Posterior vena cava (tissue), 2 donors: ENCODE measurements at places on chromosomes 2 and 18. TPM values are rescaled to one million over a fixed set of nuclear protein-coding genes. Genes with fewer than 3 reads are reported as not detected.

Gene AMMECR1L
- 14.2 TPM for total RNA-seq

Gene CD226
- 1.6 TPM for total RNA-seq

Gene RAB31
- 141 TPM for total RNA-seq

Gene MAP3K19
- total RNA-seq = not detected

DNA sequence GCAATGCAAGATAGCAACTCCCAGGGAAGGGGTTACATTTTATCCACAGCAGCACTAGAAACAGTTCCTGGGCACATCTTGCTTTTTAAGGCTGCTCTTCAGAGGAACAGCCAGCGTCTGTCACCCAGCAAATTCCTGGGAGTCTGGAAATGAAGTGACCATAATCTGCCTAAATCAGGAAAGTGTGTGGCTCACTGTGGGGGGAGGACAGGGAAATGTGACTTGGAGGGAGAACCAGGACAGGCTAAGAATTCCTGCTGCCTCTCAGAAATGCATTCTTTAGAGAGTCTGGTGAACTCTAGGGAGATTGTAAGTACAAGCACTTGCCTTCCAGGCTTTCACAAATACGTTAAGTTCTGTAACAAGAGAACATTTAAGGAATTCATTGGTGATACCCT is 364.3 kb upstream of the SPHKAP start:
- DNase-seq = no peak

DNA sequence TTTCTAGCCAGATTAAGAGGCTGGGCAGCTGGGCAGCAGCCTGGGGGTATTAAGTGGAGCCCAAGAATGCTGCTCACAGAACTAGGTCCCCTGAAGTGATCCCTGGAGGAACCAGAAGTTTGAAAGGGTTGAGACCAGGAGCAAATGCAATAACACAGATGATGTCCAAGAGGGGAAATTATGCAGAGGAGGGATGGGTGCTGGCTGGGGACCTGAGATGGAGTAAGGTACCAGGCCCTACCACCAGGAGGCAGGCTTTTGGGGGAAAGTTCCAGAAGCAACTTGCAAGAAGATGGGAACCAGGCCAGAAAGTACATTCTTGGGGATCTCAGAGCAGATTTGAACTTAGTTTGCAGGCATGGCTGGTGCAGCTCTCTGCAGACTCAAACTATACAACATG is 175.1 kb downstream of the NCK2 start:
- no peak for DNase-seq

DNA sequence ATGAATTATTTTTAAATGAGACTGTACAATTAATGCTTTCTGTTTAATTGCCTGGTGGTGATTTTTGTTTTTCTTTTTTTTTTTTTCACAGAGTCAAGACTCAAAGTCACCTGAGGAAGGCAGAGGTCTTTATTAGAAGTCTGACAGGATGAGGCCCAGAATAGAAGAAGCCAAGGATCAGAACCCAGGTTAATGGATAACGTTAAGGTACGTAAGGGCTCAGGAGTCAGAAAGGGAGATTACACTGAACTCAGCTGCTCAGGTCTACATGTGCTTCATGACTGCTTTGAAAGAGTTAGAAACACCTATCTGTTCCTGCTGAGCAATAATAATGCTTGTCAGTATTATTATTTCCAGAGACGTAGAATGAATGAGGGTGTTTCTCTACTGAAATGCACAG is 196.5 kb downstream of the LRATD1 start:
- DNase-seq = no peak

- no peak for DNase-seq
Observed at GRCh38 chr2:12694990-12695774, 21.6 kb upstream of the TRIB2 start.

- DNase-seq = no peak
Observed at GRCh38 chr2:144339048-144339447, 180.9 kb downstream of the ZEB2 start.

DNA sequence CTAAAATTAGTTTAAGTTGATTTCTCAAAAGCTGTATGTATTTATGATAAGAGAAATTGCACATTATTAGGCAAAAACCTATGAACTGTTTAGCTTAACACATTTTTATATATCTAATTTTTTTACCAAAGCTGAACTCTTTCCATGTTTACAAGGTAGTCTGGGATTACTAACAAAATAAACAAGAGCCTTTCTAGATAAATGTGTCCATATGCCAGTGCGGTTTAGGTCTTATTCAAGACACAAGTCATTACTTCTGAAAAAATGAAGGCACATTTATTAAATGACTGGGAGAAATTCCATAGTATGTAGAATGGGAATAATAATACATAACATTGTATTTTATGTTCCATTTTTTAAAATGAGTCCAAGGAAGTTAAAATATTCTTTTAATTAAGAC is 82.0 kb downstream of the DPP4 start:
- no peak for DNase-seq

DNA sequence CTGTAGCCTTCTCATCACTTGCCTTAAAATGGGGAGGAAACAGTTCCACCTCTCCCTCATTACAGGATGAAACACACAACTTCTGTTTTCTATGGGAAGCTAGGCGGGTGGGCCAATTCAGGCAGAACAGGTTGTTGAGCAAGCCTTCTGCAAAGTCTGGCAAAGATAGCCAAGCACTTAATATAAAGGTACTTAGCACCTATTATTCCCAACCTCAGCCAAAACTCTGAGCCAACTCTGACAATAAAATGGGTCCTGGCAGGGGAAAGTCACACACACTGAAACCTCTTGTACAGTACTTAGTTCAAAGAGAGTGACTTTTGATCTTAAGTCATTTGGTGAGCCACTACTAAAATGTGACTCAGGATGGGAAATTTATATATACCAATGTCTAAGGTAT is 15.8 kb upstream of the SOCS6 start:
- no peak for DNase-seq

GRCh38 chr2:11186145-11186544 is 30.9 kb downstream of the SLC66A3 start:
- no peak for DNase-seq
